ENCODE measurements at places on chromosomes 5 and 9. TPM values are rescaled to one million over a fixed set of nuclear protein-coding genes. Genes with fewer than 3 reads are reported as not detected.

Gene SLC38A9
- 23.4 TPM for total RNA-seq

Gene ZDHHC11
- total RNA-seq = 4.5 TPM

Gene ADAMTS6
- 0.93 TPM for total RNA-seq

DNA sequence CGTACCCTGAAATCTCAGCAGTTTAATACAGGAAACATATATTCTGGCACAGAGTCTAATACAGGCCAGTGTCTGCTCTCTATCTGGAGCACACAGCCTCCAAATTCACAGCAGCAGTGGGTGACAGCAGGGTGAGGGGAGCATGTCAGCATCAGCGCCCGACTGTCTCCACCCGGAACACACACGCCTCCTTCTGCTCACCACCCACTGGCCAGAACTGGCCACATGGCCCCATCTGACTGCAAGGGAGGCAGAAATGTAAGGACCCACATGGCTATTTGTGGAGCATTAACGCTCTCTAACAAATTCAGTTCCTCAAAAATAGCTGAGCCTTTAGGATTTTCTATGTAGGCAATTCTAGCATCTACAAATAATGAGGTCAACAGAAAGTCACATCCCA is 24.6 kb downstream of the UBE2QL1 start:
- DNase-seq = no peak

DNA sequence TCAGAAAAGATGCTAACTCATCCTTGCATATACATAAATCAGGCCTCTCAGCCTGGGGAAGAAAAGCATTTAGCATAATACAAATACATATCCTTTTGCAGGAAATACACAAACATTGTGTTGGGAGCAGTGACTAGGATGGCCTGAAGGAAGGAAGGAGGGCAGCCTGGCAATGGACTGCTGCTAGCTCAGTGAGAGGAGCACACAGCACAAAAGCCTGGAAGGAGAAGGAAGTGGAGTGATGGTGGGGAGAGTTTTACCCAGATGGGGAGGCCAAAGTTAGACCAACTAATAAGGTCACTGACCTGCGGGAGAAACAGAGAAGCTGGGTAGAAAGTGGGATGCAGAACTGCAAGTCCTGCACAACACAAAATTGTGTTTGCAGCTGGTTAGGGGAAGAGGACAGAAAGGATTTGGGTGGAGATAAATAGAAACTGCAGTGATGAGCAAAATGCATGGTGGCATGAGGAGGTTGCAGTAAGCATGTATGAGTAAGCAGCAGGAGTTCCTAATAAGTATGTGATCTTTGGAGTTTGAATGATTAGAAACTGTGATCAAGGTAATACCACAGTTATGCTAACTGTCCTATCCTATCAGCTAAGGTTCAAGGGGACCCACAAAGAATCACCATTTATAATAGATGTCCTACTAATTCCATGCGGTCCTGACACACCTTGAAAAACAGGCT is 39.5 kb downstream of the SEMA6A start:
- no peak for DNase-seq

DNA sequence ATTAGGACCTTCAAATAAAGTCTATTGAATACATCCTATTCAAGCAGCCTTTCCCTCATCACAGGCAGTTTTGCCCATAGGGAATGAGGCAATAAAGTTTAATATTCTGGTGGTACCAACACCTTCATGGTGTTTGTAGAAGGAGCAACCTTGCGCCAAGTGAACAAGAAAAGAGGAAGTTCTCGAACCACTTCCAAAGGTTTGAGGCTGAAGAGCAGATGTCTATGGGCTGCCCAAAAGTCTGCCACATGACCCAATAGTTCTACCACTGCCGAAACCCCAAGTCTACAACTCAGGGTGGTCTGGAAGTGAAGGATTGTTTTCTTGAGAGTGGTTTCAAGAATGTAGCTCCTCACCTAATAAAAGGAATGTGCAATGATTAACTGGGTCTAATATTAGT is 123.1 kb downstream of the NPR3 start:
- no peak for DNase-seq

- no peak for DNase-seq
Measured at GRCh38 chr5:158759283-158759682, 340.4 kb downstream of the EBF1 start.

- DNase-seq = no peak
Measured at GRCh38 chr9:123960965-123961364, 31.0 kb upstream of the DENND1A start.

DNA sequence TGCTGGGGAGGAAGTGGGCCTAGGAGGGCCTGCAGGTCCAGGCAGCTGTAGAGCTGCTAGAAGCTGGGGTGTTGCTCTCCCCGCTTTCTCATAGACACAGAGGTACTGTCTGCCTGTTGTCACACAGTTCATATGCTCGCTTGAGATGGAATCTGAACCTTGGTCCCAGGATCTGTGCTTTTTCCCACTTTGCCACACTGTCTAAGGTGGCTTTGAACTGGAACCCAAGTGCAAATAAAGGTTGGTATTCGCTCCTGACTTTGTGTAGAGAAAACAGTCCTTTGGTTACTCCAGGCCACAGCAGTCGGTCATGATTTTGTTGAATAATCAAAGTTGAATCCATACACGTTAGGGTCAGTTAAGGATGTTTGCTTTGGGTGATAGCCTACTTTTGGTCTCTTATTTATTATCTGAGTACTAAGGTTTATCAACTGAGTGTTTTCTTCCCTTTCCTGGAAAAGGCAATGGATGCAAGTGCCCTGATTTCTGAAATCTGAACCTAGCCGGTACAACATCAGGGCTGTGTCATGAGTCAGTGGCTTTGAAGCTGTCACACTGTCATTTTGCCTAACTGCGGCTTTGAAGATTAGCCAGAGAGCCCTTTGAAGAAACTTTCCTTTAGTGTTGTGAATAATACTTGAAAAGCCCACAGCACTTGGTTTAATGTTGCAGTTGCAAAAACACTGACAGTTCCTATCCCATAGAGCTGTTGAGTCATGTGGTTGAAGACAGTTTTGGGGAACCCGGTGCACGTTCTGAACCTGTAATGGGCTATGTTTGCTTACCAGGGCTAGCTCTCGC is 41.3 kb downstream of the HABP4 start:
- no peak for DNase-seq

DNA sequence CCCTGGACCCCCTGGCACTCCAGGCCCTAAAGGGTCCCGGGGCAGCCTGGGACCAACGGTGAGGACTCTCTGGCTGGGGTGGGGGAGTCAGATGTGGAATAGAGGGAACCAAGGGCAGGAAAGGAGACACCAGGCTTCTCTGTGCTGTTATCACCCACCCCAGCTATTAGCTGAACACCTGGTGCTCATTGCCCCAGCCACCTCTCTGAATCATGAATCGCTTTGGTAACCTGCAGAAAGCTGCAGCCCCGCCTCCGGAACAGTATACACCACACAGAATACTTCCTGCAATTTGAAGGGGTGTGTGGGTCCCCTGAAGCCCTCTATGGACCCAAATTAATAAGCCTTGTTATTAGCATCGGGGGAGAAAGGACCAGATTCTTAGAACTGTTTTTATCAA is 40.4 kb upstream of the ORM1 start:
- DNase-seq = no peak
